ENCODE measurements at places on chromosomes 13 and 19.

GRCh38 chr13:41707194-41707821, 250.0 kb downstream of the RGCC start:
- no peak for DNase-seq

- DNase-seq = peak; percentile 96
Measured at GRCh38 chr19:48837051-48837524, 797 bp upstream of the HSD17B14 start.

DNA sequence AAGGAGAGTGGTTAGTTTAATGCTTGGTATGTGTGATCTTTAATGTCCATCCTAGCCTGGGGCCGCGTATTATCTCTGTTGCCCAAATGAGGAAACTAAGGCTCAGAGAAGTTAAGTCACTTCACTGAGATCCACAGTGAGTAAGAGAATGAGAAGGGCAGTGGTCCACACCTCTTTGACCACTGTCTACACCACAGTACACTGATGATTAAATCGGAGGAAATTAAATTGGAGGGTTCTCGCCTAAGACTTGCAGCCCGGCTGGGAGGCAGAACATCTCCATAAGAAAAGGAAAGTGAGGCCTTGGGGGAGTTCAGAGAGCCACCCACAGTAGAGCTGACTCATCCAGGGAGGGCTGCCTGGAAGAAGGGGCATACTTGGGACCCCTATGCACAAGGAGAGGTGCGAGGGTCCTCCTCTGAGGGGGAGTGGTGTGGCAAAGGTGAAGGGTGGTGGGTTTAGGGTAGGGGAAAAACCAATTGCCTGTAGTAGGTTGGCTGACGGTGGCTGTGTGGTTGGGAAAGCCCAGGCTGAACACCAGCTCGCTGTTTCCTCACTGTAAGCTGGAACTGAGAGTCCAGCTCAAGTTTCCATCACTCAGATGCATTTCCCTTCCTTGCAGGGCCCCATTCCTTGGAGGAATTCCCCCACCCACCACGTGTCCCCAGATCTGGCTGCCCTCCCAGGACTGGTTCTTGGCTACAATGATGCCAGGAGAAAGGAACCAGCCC, 15.0 kb upstream of the DHRS12 start:
- peak; percentile 76 for DNase-seq

DNA sequence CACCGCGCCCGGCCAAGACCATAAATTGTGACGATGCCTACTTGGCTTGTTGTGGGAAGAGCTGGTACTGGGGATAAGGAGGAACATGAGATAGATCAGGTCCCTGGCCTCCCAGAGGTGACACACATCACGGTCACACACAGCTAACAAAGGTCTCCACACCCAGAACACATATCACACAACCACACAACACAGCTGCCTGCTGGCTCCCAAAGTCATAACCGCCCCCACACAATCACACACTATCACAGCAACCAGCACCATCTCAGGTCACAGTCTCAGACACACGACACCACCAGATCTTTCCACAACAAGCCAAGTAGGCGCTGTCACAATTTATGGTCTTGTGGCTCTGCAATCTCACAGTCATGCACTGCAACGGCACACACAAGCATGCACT, 5.7 kb downstream of the COL5A3 start:
- no peak for DNase-seq

DNA sequence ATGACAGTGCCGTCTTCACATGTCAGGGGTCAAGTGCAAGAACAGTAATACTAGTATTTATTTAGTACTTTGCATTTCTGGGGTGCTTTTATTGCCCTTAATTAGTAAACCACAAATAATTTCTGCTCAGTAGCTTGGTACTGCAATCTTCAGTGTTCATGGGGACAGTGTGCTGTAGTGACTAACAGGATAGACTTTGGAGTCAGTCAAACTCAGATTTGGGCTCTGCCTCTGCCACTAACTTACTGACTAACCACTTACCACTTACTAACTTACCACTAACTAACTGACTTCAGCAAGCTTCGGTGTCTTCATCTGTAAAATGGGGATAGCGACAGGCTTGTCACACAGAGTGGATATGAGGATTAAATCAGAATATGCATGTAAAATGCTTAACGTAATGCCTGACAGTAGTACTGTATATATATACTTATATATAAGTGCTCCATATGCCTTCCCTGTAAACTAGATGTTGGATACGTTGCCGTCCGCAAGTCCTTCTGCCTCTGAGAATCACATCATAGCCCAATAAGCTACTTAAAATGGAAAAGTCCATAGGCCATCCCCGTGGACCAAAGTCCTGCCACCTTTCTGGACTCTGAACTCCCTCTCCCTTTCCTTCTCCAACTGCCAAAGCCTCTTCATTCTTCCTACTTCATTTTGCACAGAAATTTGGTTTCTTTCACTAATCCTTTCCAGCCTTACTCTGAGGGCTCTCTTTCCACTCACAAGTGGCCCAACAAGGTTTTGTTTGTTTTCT, 158.1 kb downstream of the ZIC5 start:
- DNase-seq = no peak

DNA sequence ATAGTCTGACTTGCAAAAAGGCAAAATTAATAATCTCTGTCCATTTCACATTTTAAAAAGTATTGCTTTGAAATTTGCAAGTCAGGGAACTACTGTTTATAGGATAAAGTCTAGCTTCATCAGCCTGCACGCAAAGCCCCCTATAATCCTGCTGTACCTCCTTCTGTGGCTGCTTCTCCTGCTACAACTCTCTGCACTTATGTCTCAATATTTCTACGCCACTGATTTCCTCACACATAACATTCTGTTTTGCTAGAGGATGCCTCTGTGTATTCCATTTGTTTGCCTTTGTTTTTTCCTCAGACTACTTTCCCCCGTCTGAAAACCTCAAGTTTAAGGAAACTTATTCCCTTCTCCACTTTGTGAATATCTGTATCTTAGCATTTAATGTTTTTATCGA, 389.9 kb downstream of the RFC3 start:
- no peak for DNase-seq

- DNase-seq = peak; percentile 76
Measured at GRCh38 chr19:48398375-48399235, 5.1 kb downstream of the GRIN2D start.

DNA sequence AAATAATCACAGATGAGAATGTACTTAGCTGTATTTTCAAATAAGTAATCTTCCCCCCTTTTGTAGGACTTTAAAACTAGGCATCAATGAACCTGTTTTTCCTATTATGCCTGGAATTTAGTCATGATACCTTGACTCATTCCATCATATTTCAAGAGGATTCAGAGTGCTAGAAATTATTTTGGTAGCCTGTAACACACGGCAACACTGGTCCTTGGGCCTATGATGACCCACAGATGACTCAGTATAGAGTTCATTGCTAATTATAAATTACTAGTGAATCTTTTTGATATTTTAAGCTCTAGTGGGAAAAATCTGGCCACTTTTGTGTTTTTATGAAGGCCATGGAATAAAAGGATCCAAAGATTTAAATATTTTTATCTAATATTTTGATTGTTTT, 26.0 kb upstream of the GARRE1 start:
- DNase-seq = no peak

- DNase-seq = peak; percentile 92
Measured at GRCh38 chr19:44925114-44925891, 10.9 kb downstream of the APOC1 start.

- DNase-seq = no peak
Measured at GRCh38 chr13:26949701-26950502, 189.3 kb upstream of the GPR12 start.

- no peak for DNase-seq
Measured at GRCh38 chr13:73715114-73715910, 418.9 kb downstream of the KLF12 start.

GRCh38 chr13:21671620-21672286, 880 bp downstream of the FGF9 start:
- DNase-seq = no peak

- DNase-seq = no peak
Measured at GRCh38 chr13:112688560-112689302, 1.1 kb upstream of the ATP11A start.

- DNase-seq = peak; percentile 17
Measured at GRCh38 chr19:29543381-29543780, 17.6 kb downstream of the VSTM2B start.

DNA sequence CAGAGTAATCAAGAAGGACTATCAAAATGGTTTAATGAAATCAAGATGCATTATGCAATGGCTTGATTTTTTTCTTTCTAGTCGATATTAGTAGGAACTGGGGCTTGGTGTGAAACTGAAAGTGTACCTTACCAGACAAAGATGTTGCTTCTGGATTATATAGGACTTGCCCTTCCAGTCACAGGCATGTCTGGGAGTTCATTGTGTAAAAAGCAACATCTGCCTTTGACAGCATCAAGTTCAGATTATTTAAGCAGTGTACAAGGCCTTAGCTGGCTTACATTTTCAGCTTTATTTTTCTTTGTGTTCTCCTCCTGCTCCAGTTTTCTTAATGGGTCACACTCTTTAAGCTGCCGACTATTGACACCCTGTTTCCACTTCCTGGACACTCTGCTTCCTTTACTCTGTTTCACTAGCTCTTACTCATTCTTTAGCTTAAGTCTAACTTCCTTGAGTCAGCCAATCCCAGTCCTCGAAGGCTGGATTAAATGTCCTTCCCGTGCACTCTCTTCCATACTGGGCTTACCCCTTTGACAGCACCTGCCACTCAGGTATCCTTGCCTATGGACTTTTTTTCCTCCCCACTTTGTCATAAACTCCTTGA, 29.4 kb upstream of the OLFM4 start:
- DNase-seq = no peak

- DNase-seq = no peak
Measured at GRCh38 chr13:91362908-91363307, 15.4 kb downstream of the MIR17HG start.

DNA sequence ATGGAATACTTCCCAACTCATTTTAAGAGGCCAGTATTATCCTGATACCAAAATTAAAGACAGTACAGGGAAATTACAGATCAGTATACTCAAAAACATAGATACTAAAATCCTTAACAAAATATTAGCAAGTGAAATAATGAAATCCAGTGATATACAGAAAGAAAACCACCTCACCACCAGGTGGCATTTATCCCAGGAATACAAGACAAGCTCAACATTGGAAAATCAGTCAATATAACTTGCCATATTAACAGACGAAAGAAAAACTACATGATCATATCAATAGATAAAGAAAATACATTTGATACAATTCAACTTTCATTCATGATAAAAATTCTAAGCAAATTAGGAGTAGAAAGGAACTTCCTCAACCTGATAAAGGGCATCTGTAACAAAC, 6.7 kb upstream of the GNA15 start:
- DNase-seq = no peak

DNA sequence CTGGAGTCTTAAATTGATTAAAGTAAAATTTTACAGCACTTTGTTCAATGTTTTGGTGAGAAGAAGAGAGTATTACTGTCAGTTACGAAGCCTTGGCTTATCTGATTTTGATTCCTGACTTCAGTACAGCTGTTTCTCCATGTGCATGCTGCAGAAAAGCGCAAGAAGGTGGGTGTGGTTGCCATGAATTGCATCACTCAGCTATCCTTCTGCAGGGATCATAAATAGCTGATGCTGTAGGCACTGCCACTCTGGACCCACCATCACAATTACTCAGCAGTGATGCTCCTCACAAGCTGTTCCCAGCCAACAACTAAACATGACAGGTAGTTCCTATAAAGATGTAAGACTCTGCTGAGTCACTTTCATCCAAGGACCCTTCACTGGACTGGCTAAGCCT, 321.2 kb downstream of the IRS2 start:
- DNase-seq = no peak

GRCh38 chr13:38686577-38687245, at the start of gene FREM2:
Gene FREM2 (plus strand): TSS chr13:38687077. CDS start chr13:38687345, 268 bp downstream.
- DNase-seq = peak; percentile 68

DNA sequence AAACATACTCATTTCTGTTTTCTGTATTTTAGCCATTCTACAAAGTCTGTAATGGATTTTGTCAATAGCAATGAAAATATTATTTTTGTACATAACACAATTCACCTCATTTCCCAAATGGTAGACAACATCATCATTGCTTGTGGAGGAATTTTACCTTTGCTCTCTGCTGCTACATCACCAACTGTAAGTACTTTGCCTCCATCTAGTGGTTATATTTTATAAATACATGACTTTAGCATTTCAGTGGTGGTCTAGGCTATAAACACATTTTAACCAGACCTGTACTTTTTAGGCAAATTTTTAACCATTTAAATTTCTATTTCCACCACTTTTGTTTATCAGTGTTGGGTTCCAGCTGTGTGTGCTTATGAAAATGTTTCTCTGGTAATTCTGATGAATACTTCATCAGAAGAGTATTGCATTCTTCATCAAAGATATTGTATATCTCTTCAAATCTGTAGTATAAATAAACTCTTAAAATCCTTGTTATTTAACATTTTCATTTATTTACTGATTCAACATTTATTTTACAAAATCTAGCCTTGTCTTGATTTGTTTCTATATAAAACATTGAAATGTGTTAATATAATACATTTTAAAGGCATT, 222.4 kb downstream of the NBEA start:
- DNase-seq = no peak

GRCh38 chr13:67075239-67075638, 154.9 kb downstream of the PCDH9 start:
- no peak for DNase-seq

- DNase-seq = no peak
Measured at GRCh38 chr19:15463861-15464371, 428 bp downstream of the RASAL3 start.

GRCh38 chr19:57050863-57051262, 68.9 kb upstream of the USP29 start:
- no peak for DNase-seq

DNA sequence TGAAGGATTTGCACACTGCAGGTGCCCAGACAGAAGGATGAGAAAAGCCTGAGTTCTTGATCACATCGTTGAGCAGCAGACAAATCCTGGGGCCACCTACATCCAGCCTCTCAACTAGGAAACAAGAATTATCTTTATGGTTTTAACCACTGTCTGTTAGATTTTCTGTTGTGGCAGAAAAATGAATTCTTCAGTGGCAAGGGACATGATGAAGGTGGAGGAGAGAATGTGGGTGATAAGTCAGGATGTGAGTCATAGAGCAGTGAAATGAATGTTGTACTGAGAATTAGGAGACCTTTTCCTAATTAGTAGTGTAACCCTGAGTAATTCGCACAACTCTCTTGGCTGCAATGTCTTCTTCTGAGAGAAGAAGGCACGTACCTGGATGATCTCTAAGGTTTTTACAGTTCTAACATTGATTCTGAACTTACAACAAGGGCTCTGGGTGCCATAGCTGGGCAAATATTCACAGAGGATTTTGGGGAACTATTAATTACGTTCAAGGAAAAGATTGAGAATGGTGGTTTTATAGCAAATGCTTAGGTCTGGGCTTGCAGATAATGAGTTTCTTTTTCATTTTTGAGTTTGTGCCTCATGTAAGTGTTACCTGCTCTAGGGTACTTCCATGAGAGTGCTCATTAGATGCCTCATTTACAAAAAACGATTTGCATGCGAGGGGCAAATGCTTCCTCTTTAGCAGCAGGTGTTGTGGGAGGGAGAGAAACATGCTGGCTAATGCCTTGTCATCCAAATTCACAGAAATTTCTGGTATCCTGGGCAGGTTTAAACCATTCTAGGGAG, 111.0 kb upstream of the KL start:
- no peak for DNase-seq

GRCh38 chr13:22074403-22074802, 403.5 kb downstream of the FGF9 start:
- no peak for DNase-seq
